Activated CD4-positive, alpha-beta T cell treated with anti-CD3 and anti-CD28 coated beads for 48 hours (primary cell): ENCODE measurements at places on chromosomes 1 and 21.

GRCh38 chr21:32022146-32022545 lies 149.3 kb downstream of the HUNK start:
- no peak for DNase-seq

DNA sequence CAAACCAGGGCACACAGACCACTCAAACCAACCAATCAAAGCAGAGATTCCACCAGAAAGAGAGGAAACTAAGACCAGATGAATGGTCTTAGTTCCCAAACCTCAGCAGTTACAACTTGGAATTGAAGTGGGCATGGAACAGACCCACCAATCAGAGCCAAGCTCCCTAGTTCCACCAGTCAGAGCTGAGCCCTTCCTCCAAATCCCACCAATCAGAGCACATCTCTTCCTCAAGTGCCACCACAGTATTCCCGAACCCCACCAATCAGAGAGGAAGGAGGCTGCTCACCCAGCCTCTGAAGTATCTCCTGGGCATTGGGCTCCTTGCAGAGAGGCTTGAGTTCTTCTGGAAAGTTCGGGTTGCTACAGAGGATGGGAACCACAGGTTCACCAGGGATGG lies 1.4 kb downstream of the GUCA2A start:
- DNase-seq: no peak

- DNase-seq: no peak
Observed at GRCh38 chr1:233386336-233386735, 58.8 kb downstream of the MAP3K21 start.

DNA sequence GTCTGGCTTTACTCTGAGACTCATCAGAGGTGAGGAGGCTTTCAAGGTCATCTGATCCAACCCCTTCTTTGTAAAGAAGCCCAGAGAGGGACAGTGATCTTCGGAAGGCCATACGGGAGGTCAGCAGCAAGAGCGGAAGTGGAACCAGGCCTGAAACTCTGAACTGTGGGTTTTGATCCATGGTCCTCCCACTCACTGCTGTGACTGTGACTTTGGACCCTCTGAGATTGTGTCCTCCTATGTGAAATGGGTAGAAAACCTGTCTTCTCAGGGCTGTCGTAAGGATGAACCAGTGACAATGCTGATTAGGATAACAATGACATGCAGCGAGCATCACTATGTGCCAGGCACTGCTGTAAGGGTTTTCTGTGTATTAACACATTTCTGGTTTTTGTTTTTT lies 9.8 kb upstream of the DDOST start:
- no peak for DNase-seq

GRCh38 chr1:110337704-110338308 lies 1.4 kb upstream of the RBM15 start:
- peak; percentile 60 for DNase-seq

- no peak for DNase-seq
Observed at GRCh38 chr1:245260110-245260882, 105.5 kb downstream of the KIF26B start.

GRCh38 chr1:156115514-156116374 lies 1.2 kb downstream of the LMNA start:
- DNase-seq: no peak

- peak; percentile 59 for DNase-seq
Observed at GRCh38 chr1:58652651-58653184, 47.1 kb downstream of the MYSM1 start.

GRCh38 chr1:242870966-242871365 lies 346.5 kb upstream of the PLD5 start:
- DNase-seq: no peak
